WERI-Rb-1 (cell line): ENCODE measurements at places on chromosomes 5 and 9.

- no peak for DNase-seq
These were observed 228.3 kb upstream of the ADAMTS16 start for GRCh38 chr5:4911646-4912403.

DNA sequence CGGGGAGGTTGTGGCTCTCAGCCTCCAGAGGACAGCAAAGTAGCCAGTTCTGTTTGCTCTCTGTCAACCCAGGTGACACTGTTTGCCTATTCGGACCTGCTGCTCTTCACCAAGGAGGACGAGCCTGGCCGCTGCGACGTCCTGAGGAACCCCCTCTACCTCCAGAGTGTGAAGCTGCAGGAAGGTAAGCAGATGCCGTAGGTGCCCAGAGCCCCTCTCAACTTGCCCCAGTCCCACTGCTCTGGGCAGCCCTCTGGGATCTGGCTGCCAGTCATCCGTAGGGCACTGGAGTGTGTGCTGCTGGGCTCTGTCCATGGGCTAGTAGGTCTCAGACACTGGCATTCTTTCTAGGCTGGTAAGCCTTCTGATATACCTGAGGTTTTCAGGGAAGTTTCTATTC is 59.3 kb downstream of the RGS3 start:
- DNase-seq, result no peak

DNA sequence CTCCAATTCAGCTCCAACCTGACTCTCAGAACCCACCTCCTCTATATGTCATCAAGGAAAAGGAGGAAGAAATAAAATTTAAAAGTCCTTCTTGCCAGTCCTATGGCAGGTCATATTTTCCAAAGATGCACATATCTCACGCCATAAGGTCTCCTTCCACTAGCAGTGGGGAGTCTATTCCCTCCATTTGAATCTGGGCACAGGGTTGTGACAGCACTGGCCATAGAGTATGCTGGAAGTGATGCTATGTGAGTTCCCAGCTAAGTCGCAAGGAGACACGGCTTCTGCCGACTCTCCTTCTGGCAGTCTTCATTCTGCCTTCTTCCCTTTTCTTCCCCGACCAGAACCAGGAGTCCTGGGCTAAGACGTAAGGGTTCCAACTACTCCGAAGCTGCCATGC is 883.9 kb upstream of the DMAC1 start:
- DNase-seq, result no peak

GRCh38 chr9:13879981-13880380 is 434.0 kb downstream of the NFIB start:
- no peak for DNase-seq

DNA sequence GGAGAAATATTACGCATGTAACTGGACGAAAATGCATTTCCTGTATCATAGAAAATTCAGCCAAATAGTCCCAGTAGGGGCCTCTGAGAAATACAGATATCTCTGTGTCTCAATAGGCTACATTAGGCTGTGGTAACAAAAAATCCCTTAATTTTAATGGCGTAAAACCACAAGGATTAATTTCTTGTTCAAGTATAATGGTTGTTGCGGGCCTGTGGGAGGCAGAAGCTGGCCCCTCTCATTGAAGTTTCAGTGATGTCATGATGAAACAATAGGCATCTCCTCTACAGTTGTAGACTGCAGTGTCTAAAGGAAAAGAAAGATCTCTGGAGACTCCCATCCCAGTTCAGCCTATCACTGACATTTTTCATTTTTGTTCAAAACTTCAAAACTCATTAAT is 1625.6 kb upstream of the C9orf72 start:
- DNase-seq, result no peak

DNA sequence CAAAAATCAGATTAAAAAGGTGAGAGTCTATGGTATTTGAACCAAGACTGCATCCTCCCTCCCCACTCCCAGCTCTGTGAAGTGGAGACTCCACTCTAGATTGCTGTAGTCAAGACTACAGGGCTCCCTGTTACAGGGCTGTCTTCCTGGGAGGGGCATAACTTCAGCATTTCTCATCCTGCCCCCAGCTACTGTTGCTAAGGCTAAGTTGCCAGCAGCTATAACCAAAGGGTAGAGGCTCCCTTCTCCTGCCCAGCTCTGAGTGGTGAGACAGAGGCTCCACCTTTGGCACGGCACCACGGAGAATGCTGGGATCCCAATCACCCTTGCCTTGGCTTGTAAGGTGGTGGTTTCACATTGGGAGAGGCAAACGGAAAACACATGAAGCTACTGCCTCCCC is 39.2 kb upstream of the GCNT4 start:
- DNase-seq, result no peak

DNA sequence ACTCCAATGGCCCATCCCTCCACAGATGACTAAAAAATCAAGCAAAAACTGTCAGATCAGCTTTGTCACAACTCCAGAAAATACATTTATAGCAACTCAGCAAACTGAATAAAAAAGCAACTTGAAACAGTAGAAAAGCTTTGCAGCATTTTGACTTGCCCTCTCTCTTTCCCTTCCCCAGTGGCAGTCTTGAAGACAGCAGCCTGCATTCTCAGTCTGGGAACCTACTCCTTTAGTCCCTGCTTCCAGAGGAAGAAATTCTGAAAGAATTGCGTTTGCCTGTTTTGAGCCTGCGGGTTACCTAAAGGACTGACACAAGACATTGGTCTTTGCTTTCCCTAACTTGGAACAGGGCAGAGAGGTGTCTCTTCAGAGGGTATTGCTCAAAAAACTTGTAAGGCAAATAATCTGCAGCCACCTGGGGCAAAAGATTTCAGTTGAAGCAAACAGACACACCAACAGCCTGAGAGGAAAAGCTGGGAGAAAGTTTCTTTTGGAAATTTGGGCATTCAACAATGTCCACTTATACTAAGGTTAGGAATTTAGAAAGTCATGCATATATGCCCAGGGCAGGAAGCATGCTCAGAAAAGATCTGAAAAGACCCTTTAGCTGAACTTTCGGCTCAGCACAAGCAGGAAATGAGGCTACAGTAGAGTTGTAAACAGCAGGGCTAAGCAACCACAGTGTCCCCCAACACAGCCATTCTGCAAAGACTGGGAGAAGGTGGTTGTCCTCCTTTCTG is 15.2 kb upstream of the SLC35D2 start:
- no peak for DNase-seq
